Cerebellum (tissue), 4 donors: ENCODE measurements at places on chromosomes 12 and 14.

DNA sequence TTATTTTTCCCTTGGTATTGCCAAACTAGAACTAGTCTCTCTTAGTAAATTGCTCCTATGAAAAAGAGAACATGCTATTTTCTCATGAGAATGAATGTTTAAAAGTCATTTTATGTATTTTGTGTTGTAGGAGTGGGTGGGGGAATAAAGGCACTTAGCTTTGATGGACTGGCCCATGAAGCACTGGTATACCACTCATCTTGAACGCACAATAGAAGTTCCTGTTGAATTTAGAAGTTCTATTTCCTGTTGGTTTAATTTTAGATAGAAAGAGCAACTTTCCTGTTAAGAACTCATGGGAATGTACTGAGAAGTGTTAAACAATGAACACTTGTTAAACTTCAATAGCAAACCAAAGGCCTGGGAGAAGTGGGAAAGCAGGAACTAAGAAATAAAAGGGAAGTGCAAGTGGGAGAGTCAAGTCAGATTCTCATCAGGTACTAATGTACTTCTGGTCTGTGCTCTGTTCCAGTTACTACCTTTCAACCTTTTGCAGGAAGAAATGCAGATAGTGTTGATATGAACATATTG lies 23.1 kb downstream of the TTC6 start:
- no peak for DNase-seq

GRCh38 chr14:99256483-99256874 lies 15.5 kb downstream of the BCL11B start:
- no peak for DNase-seq

DNA sequence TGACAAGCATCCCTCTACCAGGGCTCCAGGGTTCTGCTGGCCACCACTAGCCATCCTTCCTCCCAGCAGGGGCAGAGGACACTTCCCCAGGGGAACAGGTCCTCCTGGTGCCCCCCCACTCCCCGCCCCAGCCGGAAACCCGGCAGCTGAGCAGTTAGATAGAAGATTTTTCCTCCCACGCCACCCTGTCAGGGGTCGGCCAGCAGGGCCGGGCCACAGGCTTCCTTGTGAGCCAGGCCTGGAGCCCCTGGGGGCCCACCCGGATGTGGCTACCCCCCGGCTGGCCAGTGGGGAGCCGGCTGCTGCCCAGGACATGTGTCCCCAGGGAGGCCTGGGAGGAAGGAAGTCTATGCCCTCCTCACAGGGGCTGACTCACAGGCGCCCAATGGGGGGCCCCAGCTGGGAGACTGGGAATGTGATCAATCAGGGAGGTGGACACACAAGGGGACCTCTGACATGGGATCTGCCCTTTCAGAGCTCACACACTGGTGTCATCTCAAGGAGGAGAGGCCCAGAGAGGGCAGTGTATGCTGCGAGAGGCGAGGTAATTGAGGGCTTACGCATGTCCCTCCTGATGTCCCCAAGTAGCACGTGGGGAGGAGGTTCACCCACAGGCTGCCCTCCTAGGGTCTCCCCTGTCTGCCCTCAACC lies 4.2 kb downstream of the SH2B3 start:
- no peak for DNase-seq

DNA sequence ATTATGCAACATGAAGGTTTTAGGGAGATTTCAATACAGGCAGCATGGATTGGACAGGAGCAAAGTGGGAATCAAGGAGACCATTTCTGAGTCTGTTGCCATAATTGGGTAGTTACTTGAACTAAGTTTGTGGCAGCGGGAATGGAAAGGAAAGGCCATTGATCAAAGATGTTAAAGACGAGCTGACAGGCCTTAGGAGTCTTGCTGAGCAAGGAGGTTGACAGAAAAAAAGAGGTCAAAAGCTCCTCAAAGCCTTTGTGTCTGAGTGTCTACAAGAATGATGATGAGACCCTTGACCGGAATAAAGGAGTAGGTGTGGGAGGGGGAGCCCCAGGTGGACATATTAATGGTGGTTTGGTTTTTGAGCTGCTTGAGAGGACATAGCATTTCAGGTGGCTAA lies 9.4 kb downstream of the PLEKHA5 start:
- DNase-seq: no peak

DNA sequence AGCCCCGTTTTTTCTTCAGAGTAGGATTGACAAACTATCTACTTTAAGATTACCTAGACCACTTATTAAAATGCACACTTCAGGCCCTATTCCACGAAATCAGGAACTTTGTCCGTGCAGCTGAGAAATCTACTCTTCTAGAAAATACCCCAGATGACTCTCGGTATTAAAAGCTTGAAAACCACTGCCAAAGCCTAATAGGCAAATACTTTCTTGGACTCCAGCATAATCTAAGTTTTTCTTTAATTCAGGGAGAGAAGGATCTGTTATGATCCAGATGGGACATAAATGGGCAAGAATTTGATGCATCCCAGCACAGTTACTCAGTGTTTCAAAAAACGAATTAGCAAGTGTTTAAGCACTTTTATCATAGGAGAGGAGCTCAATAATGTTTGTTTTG lies 94.5 kb downstream of the TMX1 start:
- no peak for DNase-seq
